ENCODE measurements at places on chromosomes 6 and 20. TPM values are rescaled to one million over a fixed set of nuclear protein-coding genes. Genes with fewer than 3 reads are reported as not detected.

GRCh38 chr20:9353180-9353915 lies 161.0 kb upstream of the LAMP5 start:
- peak; percentile 8 for DNase-seq

GRCh38 chr20:16944745-16945144 lies 196.6 kb downstream of the OTOR start:
- DNase-seq, result no peak

DNA sequence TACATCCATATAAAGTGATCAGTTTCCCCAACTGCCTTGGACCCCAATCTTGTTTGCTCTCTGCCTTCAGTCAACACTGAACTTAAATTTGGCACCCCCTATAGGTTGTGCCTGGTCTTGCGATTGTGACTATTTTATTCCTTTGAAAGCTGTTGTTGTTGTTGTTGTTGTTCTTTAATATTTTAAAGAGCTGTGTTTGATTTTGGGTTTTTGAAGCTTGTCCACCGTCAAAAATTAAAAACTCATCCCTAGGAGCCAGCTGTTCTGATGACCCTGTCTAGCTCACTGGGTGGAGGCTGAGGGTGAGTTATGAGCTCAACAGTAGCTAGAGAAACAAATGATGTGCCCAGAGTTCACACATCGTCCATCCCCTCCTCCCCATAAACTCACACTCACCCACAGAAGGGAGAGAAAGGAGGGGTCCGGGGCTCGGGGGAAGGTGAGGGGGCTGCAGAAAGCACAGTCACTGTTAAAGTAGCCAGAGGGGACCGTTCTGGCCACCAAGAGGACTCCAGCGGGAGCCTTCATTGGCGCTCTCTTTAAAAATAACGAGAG lies 4.0 kb downstream of the SIM1 start:
- DNase-seq, result no peak

DNA sequence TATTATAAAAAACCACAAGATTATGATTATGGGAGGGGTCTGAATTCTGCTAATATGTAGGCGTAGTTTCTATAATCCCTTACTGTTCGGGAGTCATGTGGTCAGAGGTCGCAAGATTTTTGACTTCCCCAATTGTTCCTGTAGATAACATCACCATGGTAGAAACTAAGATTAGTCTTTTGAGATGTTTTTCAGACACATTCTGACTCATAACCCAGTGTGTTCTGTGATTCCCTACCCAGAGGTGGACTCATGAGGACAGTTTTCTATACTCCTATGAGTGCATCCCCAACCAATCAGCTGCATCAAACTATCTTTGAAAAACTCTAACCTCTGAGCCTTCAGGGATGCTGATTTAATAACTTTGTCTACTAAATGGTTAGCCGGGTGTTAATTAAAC lies 175.5 kb downstream of the RFPL4B start:
- no peak for DNase-seq

DNA sequence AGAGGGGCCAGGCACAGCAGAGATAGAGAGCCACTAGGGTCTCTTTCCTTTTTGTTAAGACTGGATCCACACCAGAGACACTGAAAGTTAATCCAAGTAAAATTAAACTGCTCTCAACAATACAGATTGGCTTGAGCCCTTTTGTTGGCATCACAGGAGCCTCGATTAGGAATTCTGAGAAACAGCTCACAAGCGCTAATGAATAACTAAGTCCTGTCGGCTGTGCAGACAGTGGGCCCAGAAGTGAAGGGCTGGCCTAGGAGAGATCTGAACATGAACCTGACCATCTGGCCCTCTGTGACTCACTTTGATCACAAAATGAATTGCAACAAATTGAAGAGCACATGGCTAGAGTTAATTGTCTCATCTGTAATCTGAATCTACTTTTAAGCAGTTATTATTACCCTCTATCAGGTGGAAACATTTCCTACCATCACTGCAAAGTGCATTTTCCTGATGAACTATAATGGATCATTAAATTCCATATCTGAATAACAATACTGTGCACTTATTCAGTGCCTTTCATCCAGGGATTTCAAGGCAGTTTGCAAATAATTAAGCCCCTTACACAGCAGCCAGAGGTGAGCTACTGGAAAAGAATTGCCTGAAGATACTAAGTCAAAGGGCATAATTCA lies 3.2 kb downstream of the BACH2 start:
- DNase-seq, result no peak

- DNase-seq, result no peak
Observed at GRCh38 chr6:45599053-45599452, 221.3 kb upstream of the SUPT3H start.

The HLA-DQB2 gene
- polyA plus RNA-seq, result not detected
